Suppressor macrophage (primary cell): ENCODE measurements at places on chromosomes 2 and 18.

DNA sequence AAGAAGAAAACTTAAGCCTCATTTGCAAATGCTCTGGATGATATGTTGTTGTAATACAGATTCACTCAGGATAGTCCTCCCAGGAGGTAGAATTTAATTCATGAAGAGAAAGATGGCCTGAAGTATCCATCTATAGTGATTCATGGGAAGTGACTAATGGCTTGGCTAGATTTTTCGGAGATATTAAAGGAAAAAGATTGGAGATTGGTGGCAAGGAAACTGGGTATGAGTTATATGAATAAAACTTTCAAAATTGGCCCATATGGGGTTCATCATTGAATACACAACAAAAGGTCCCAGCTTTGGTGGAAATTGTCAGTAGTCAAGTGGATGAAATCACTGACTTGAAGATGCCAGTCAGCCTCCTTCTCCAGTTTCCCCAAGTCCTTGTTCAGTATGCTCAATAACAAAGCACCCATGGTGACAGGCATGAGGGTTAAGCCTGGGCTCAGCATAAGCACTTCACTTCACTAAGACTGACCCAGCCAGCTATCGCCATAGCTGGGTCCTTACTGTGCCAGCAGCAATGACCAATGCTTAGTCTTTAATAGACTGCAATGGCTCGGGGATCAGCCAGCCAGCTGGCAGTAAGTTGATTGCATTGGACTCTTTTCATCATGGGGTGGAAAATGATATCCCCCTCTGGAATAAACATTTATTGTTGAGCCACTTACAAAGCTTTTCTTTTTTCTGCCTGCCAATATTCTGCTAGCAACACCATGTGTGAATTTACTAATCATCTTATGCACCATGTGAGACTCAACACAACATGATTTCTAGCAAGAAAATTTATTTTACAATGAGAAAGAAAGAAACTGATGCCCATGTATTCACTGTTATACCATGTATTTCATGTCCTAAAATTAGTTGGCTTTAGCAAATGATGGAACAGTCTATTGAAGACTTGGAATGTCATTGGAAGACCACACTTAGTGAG, 176.6 kb upstream of the TACR1 start:
- DNase-seq = no peak

- no peak for DNase-seq
Measured at GRCh38 chr2:21690005-21690404, 566.2 kb downstream of the TDRD15 start.

GRCh38 chr2:118040891-118041290, 27.0 kb upstream of the CCDC93 start:
- DNase-seq = peak; percentile 48

DNA sequence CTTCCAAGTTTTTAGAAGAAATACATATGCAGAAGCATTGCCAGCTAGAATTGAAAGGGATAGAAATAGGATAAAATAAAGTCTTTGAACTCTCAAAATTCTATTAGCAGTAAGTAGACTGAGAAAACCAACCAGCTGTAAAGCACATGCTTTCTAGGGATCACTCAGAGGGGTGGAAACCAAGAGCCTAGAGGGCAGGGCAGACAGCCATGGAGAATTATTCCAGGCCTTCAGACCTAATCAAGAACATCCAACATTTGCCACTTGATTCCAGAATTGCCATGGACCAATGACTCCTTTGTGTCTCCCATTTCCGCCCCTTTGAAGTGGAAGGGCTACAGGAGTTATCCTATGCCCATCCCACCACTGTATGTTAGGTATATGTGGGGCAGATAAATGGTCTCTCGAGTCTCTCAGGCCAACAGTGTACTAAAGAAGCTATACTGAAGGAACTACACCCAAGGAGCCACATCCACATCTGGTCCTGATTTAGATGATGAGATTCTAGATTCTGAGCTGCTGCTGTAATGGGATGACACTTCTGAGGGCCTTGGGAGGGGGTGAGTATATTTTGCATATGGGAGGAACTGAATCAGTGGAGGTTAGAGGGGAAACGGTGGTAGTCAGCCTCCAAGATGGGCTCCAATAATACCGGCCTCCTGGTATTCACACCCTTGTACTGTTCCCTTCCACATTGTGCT, 4.0 kb downstream of the FARSB start:
- DNase-seq = no peak
